ENCODE measurements at places on chromosomes 6 and 20. TPM values are rescaled to one million over a fixed set of nuclear protein-coding genes. Genes with fewer than 3 reads are reported as not detected.

GRCh38 chr6:45226081-45226480 is 102.0 kb upstream of the RUNX2 start:
- H3K36me3 ChIP-seq: no peaks in the 10 kb centered on the region
- no peaks in the 10 kb centered on the region for H3K27me3 ChIP-seq
- no peak overlapping the region for H3K27ac ChIP-seq
- no peak for DNase-seq

- no peaks in the 10 kb centered on the region for H3K36me3 ChIP-seq
- H3K4me1 ChIP-seq: no peaks in the 10 kb centered on the region
- H3K4me3 ChIP-seq: no peak overlapping the region
- no peaks in the 10 kb centered on the region for H3K27me3 ChIP-seq
Measured at GRCh38 chr20:58102261-58102660, 126.2 kb downstream of the ANKRD60 start.

DNA sequence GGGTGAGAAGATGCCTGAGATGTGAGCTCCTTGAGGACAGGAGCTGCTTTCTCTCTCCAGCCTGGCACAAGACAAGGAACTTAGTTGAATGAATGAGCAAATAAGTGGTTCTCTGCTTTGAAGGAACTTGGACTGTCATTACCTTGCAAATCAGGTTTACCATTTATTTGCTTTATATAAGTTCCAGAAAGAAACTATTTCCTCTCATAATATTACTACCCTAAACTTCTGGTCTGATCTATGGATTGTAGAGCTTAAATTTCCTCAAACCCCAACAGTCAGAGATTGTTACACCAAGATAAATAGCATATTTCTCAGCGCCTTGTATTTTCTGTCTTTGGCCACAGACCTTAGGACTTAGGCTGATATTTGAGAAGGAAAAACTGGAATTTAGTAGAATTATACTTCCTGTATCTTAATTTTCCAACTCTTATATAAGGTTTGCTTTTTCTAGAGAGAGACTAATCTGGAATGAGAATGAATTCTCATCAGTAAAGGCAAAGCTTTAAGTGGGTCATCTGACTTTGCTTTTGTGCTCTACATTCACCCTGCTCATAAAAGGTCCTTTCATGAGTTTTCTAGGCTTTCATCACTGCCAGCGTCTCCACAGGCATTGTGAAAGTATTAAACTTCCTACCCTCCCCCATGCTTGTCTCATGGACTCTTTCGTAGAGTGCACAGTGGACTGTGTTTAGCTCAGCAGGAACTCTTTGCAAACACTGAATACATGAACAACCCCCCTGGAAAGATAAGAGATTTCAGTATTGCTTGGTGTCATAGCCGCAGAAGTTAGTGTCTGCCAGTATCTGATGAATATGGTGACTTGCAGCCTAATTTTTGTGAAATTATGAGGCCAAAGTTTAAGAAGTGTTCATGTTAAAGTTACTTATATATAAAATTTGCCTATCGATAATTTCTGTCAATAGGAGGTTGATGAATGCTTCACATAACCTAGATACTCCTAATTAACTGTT is 74.0 kb downstream of the PTPRA start:
- no peak overlapping the region for H3K4me3 ChIP-seq
- no peaks in the 10 kb centered on the region for H3K36me3 ChIP-seq
- H3K4me1 ChIP-seq: no peaks in the 10 kb centered on the region
- DNase-seq: no peak
- no peak overlapping the region for H3K27ac ChIP-seq

The ARMC2 gene
- 0.97 TPM for total RNA-seq

The TMEM74B gene
- total RNA-seq: not detected

GRCh38 chr6:95325916-95326315 is 251.4 kb upstream of the MANEA start:
- H3K36me3 ChIP-seq: no peaks in the 10 kb centered on the region
- no peak overlapping the region for H3K27ac ChIP-seq
- H3K27me3 ChIP-seq: no peaks in the 10 kb centered on the region

The STX11 gene
- total RNA-seq: 1.1 TPM

The STMND1 gene
- not detected for total RNA-seq

- H3K27me3 ChIP-seq: peaks cover 9% of the 10 kb centered on the region
- no peaks in the 10 kb centered on the region for H3K4me1 ChIP-seq
- DNase-seq: no peak
- no peak overlapping the region for H3K27ac ChIP-seq
- H3K4me3 ChIP-seq: no peak overlapping the region
Measured at GRCh38 chr6:145271040-145271439, 464.3 kb downstream of the EPM2A start.

DNA sequence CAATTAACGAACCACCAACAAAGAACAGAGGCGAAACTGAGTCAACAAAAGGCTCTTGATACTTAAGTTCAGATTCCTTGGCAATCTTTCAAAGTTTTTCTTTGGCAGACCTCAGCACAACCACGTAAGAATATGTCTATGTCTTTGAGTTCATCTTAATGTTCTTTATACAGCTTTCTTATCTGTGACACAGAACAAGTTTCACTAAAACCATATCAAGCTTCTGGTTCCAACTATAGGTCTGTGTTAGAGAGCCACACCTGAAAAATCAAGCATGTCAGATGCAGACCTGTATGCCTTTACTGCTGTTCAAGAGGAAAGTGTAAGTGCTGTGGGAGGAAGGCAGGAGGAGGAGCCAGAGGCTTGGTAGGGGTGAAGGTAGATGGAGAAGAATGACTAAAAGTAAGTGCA is 271.3 kb downstream of the KHDC1L start:
- H3K27me3 ChIP-seq: no peaks in the 10 kb centered on the region
- H3K4me3 ChIP-seq: no peak overlapping the region
- H3K27ac ChIP-seq: no peak overlapping the region
- no peaks in the 10 kb centered on the region for H3K36me3 ChIP-seq
- H3K4me1 ChIP-seq: peaks cover 38% of the 10 kb centered on the region

The CASS4 gene
- 11.4 TPM for total RNA-seq

The FGD2 gene
- not detected for total RNA-seq

DNA sequence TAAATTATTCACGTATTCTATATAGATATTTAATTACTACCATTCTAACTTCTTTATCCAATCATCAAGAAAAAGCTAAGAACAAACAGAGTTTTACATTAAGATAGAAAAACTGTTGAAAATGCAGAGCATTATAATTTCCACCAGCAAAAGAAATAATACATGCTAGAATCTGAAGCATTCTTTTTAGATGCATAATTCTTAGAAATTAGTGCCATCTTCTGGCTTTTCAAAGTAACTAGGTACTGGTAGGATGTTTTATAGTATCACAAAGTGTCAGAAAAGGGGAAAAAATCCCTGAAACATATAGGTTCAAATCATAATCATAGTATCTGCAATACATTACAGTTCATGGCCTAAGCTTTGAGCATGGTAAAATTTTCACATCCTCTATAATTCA is 178.9 kb downstream of the PHF3 start:
- H3K4me1 ChIP-seq: no peaks in the 10 kb centered on the region
- H3K27me3 ChIP-seq: no peaks in the 10 kb centered on the region
- no peak overlapping the region for H3K27ac ChIP-seq

The FAM217A gene
- total RNA-seq: not detected

The TREM1 gene
- not detected for total RNA-seq

GRCh38 chr6:150145830-150146229 is 3.0 kb downstream of the PPP1R14C start:
- peaks cover 29% of the 10 kb centered on the region for H3K4me1 ChIP-seq
- H3K27me3 ChIP-seq: no peaks in the 10 kb centered on the region
- H3K27ac ChIP-seq: no peak overlapping the region
- DNase-seq: no peak
- no peak overlapping the region for H3K4me3 ChIP-seq

The RAB44 gene
- total RNA-seq: not detected

The TXLNB gene
- 0.13 TPM for total RNA-seq

The KHDC1 gene
- total RNA-seq: 0.13 TPM

The EGFL8 gene
- 6.2 TPM for total RNA-seq

The FOXS1 gene
- not detected for total RNA-seq

The IL17F gene
- not detected for total RNA-seq

DNA sequence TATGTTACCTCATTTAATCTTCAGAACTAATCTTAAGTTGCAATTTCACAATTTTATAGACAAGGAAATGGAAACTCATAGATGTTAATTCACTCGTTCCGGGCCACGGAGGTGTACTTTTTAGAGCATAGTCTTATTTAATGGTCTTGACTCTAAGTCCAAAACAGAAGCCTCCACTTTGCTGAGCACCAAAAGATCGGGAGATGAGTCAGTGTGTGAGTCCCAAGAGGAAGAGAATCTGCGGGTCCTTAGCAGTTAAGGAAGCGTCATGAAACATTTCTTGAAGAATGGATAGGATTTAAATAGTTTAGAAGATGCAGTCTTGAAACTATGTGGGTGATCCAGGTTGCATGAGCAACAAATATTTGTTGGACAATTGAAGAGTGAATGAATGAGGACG is 231.8 kb upstream of the QKI start:
- H3K4me3 ChIP-seq: no peak overlapping the region
- H3K27ac ChIP-seq: no peak overlapping the region
- no peaks in the 10 kb centered on the region for H3K4me1 ChIP-seq
- H3K36me3 ChIP-seq: no peaks in the 10 kb centered on the region

- H3K36me3 ChIP-seq: peaks cover 53% of the 10 kb centered on the region
- H3K27me3 ChIP-seq: no peaks in the 10 kb centered on the region
- no peak overlapping the region for H3K4me3 ChIP-seq
- H3K27ac ChIP-seq: no peak overlapping the region
Measured at GRCh38 chr20:49225896-49226295, 6.7 kb downstream of the DDX27 start.

- peak; percentile 52 for DNase-seq
- no peaks in the 10 kb centered on the region for H3K36me3 ChIP-seq
- H3K27ac ChIP-seq: peak overlapping the region; percentile 45
- no peaks in the 10 kb centered on the region for H3K27me3 ChIP-seq
- H3K4me3 ChIP-seq: no peak overlapping the region
Measured at GRCh38 chr20:38170826-38171674, 6.0 kb upstream of the TGM2 start.

DNA sequence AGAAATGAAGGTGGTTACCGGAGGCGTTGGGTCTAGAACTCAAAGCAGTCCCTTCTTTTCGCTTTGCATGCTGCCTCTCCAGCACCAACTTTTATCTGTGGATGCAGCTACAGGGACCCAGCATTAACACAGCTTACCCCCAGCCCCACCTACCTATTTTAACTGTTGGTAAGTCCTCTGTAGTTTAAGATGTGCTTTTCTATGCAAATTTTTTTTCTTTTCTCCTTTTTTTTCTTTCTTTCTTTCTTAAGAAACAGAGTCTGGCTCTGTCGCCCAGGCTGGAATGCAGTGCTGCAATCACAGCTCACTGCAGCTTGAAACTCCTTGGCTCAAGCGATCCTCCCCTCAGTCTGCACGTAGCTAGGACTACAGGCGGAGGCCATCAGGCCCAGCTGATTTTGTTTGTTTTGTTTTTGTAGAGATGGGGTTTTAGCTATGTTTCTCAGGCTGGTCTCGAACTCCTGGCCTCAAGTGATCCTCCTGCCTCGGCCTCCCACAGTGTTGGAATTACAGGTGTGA is 6.5 kb upstream of the USP45 start:
- H3K4me1 ChIP-seq: peaks cover 11% of the 10 kb centered on the region
- peak; percentile 80 for DNase-seq
- H3K36me3 ChIP-seq: 0 out of 2 replicates have a peak, but pooled peaks cover 6% of the 10 kb centered on the region
- H3K27me3 ChIP-seq: no peaks in the 10 kb centered on the region
- peak overlapping the region; percentile 88 for H3K27ac ChIP-seq
- peak overlapping the region; percentile 92 for H3K4me3 ChIP-seq

The CALHM4 gene
- total RNA-seq: not detected

Measured in GM23248 (cell line).